ENCODE measurements at places on chromosomes 5 and 9. TPM values are rescaled to one million over a fixed set of nuclear protein-coding genes. Genes with fewer than 3 reads are reported as not detected.

Gene GABRP
- total RNA-seq = not detected

Gene FOXD4L5
- total RNA-seq = not detected

Gene LHX3
- total RNA-seq = not detected

Gene BAAT
- not detected for total RNA-seq

Gene IGFBPL1
- total RNA-seq = not detected
